Motor neuron (in vitro differentiated cells): ENCODE measurements at places on chromosomes 4 and X. TPM values are rescaled to one million over a fixed set of nuclear protein-coding genes. Genes with fewer than 3 reads are reported as not detected.
A peak's percentile ranks its signal among the peaks of the same experiment; 100 is the strongest.

DNA sequence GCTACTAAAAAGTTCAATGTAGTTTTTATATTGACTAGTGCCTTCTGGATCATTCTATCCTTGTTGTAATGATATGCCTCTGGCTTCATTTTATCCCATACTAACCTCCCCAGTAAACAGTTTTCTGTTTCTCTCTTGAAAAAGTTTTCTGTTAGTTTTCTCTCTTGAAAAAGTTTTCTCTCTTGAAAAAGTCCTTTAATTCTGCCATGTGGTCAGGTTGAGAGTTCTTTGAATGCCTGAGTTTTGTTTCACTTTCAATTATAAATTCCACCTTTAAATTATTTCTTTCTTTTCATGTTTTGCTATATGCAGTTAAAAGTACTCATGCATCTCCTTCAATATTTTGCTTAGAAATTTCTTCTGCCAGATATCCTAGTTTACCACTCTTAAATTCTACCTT is 1139.6 kb downstream of the STPG2 start:
- ATAC-seq: no peak

GRCh38 chrX:154458116-154458953 is at the start of gene PLXNA3:
Gene PLXNA3 (plus strand): TSS chrX:154458281. CDS start chrX:154460184, 1,903 bp downstream.
- ATAC-seq: peak; percentile 71

BMP3 gene
- 2.9 and 3.0 TPM in 2 replicates for total RNA-seq

GRCh38 chr4:43402393-43402792 is 509.9 kb downstream of the GRXCR1 start:
- no peak for ATAC-seq

DNA sequence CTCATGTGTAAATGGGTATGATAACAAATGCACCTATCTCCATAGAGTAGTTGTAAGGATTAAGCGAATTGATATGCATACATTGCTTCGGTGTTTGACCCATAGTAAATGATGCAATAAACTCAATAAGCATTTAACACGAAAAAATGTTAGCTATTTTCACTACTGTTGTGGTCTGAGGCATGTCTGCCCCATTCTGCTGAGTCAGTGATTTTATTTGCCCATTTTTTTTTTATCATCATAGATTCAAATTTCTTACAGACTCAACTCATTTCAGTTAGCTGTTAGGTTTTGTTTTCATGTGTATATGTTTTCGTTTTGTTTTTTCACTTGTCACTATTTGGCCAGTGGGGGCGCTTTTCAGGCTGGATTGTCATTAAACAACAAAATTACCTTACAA is 27.8 kb upstream of the ARHGEF9 start:
- no peak for ATAC-seq

GRCh38 chrX:119094819-119095218 is 22.0 kb downstream of the CT47C1 start:
- ATAC-seq: no peak

DNA sequence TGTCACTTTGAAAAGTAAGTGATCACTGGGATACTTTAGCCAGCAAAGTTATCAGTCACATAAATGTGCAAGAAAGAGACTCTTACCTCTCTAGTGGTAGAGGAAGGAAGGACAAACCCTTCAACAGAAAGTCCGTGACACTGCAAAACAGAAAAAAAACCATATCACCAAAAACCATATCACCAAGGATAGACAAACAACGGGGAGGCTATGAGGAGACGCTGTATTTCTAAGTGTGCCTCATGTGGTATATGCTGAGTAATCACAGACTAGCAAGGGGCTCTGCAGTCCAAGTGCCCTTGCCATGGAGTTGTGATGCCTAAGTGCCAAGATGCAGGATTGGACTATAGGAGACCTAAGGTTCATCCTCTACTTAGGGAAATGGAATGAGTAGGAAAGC is 11.5 kb upstream of the HDAC8 start:
- ATAC-seq: no peak

DNA sequence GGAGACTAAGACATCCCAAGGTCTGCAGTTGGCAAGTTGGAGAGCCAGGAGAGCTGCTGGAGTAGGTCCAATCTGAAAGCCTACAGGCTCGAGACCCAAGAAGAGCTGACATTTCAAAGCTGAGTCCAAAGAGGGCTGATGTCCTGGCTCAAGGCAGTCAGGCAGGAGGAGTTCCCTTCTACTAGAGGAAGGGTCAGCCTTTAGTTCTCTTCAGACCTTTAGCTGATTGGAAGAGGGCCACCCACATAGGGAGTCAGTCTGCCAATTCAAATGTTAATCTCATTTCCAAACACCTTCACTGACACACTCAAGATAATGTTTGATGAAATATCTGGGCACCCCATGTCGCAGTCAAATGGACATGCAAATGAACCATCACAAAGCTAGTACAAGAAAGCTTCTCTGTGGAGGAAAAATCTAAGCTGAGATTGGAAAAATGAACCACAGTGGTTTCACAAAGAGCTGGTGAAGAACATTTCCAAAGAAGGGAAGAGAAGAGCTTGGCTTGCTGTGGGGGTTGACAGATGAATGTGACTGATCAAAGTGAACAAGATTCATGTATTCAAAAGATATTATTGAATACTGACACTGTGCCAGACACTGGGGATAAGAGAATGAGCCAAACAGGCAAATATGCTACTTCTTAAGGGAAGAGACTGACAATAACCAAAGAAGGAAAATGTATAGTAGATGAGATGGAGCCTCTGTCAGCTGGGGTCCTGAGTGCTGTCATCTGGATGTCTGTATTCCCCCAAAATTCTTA is 61.2 kb downstream of the STK32B start:
- no peak for ATAC-seq

NPY1R gene
- total RNA-seq: 1.3 and 1.7 TPM in 2 replicates

GRCh38 chr4:152357206-152357605 is 178.7 kb downstream of the FBXW7 start:
- ATAC-seq: no peak

DNA sequence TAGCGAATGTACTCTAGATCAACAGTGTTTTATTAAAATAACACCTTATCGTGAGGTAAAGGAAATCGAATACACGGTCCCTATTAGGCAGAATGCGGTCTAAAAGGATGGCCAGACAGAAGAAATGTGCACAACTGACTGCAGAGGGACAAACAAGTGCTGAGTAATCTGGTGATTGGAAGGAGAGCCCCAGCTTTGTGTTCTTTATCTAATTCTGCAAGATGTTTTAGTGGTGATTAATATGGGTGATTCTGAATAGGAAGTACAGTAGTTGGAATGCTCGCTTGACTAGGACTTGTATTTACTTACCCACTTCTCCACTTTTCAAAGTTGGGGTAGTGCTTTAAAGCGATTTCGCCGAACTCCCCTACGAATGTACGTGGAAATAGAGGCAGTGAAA is 1.2 kb downstream of the WDR44 start:
- no peak for ATAC-seq

RHOH gene
- total RNA-seq: 0.10 TPM in 1 of 2 replicates, not detected in the other

GRCh38 chrX:135170877-135171519 is at the start of gene CT55:
Gene CT55 (minus strand): TSS chrX:135171398. CDS start chrX:135171171, 227 bp downstream.
- no peak for ATAC-seq

- no peak for ATAC-seq
These were observed 22.5 kb downstream of the GYPE start for GRCh38 chr4:143882892-143883291.

DNA sequence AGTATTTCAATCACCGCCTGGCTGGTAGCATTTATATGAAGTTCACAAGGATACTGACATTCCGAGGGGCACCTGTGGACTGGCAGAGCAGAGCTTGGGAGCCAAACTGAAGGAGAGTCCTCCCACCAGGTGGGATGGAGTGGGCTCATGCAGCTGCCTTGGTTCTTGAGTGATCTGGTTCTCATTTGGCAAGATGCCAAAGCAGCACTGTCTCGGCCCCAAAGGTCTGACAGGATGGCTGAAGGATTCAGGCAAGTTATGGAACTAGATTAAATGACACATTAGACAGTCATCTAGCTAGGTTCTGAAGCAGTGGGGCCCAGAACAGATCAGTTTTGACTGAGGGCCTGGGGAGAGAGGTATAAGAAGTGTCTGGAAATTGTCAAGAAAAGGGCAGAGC is 3.2 kb downstream of the FGF16 start:
- ATAC-seq: no peak

- no peak for ATAC-seq
These were observed 138.6 kb upstream of the NAP1L5 start for GRCh38 chr4:88836216-88836615.

ZNF711 gene
- 39.3 and 40.6 TPM in 2 replicates for total RNA-seq

DNA sequence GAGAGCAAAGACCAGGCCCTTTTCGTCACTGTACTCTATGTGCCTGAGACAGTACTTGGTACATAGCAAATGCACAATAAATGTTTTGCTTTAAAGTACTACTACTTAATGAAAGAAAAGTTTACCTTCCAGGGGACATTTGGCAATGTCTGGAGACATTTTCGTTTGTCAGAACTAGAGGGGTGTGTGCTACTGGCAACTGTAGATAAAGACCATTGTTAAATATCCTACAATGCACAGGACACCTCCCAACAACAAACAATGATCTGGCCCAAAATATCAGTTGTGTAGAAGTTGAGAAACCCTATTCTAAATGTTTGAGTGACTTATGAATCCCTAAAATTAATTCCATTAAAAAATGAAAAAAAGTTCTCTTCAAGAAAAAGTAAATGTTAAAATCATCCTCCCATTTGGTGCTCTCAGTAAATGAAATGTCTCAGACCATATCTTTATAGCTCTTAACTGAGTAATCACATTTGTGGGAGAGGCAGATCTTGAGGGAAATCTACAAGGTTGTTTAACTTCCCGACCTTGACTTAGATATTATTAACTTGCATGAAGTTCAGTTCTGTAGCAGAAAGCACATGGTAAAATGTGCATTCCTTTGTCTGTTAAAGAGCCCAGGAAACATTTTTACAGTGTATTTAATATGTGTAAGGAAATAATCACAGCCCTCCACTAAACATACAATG is 18.5 kb downstream of the EGFL6 start:
- no peak for ATAC-seq

DNA sequence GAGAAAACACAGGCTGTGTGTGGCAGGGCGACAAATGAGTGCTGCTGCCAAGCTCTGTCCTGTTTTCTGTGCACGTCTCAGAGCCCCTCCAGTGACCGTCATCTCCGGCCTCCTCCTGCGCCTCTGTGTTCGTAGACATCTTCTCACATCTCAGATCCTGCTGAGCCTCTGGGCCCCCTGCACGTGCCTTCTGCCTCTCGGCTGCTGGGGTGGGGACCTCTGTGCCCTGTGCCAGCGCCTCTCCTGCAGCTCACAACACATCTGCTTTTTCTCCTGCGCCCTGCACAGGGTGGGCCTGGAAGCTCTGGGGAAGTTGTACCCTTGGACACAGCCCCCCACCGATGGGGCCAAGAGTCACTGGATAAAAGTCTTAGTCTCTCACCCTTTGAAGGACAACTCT is 2.4 kb upstream of the CTAG2 start:
- ATAC-seq: no peak

GRCh38 chr4:140094438-140095420 is 59.3 kb downstream of the MAML3 start:
- ATAC-seq: no peak

SPATA18 gene
- 3.6 and 5.9 TPM in 2 replicates for total RNA-seq

DNA sequence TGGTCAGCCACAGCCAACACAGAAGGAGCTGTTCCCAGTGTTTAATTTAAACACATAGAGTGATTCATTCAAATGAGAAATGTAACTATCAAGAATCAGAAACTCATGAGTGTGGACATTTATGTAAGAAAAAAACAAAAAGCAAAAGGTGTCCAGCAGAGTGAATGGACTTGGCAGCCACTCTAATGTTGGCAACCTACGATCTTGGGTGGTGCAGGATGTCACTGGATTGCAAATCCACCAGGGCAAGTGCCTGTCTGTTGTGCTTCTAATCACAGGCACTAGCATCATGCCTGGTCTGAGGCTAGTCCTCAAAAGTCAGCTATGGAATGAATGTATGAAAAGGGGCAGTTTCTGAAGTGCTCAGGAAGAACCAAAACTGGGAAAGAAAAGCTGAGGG is 277.7 kb upstream of the CLNK start:
- ATAC-seq: no peak

DNA sequence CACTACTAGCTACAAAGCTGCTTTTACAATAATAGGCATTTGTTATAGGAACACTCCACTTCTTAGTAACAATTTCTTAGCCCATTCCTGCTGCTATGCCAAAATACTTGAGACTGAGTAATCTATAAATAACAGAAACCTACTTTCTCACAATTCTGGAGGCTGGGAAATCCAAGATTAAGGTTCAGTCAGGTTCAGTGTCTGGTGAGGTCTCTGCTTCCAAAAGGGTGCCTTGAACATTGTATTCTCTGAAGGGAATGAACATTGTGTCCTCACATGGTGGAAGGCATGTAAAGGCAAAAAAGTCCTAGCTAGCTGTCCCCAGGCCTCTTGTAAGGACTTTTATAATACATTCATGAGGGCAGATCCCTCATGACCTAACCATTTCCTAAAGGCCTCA is 7.0 kb downstream of the SLC9B1 start:
- ATAC-seq: peak; percentile 7

GRCh38 chrX:53028678-53029077 is 19.9 kb upstream of the GPR173 start:
- ATAC-seq: no peak

- ATAC-seq: no peak
These were observed 32.2 kb upstream of the NDST4 start for GRCh38 chr4:115145393-115146160.

DNA sequence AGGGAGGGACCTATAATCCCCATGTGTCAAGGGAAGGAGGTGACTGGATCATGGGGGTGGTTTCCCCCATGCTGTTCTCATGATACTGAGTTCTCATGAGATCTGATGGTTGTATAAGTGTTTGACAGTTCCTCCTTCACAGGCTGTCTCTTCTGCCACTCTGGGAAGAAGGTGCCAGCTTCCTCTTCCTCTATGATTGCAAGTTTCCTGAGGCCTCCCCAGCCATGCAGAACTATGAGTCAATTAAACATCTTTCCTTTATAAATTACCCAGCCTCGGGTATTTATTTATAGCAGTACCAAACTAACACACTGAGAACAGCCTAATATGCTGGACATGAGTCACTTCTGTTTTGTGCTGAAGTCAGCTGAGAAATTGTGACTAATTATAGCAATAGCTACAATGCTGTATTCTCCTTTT is 656.9 kb upstream of the CPEB2 start:
- peak; percentile 65 for ATAC-seq

- no peak for ATAC-seq
These were observed 136.2 kb downstream of the ELOVL6 start for GRCh38 chr4:110062166-110062565.

DNA sequence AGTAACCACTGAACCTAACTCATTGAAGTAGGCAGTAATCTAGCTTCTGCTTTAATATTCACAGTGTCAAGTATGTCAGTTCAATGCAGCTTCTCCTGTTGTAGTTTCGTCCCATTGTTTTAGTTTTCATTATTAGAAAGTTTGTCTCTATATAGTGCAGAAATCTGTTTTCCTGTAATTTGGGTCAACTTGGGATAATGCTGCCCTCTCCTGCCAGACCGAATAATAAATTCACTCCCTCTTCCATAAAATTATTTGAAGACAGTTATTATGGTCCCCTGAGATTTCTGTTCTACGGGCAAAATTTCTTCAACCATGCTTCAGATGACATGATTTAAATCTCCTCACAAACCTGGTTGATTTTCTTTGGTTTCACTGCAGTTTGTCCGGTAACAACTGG is 4.6 kb upstream of the LUZP4 start:
- ATAC-seq: no peak

DGKK gene
- 0.05 TPM in 1 of 2 replicates, not detected in the other for total RNA-seq

PCDH18 gene
- 17.4 and 20.0 TPM in 2 replicates for total RNA-seq
